Hematopoietic multipotent progenitor cell (in vitro differentiated cells): ENCODE measurements at places on chromosomes 13 and 19.
A peak's percentile ranks its signal among the peaks of the same experiment; 100 is the strongest.

DNA sequence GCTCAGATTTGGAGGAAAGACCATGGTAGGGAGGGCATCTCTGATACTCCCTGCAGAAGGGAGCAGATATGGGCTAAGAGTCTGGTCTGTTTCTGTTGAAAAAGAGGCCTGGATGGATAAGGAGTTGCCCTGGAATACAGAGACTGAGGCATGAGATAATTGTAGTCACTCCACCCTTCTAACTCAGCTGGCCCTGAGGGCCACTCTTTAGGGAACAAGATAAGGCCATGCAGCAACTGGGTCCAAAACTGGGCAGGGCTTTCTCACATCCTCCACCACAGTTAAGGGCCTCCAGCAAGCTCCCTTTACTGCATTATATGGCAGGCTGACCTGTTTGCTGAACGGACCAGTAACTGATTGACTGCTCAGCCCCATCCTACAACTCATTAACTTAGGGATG, 1.3 kb downstream of the ZNF749 start:
- no peak for DNase-seq

- peak; percentile 71 for DNase-seq
Observed at GRCh38 chr13:69970520-69970919, 137.1 kb upstream of the ATXN8OS start.

GRCh38 chr13:34640993-34641330, 301.1 kb upstream of the NBEA start:
- DNase-seq, result no peak

GRCh38 chr19:7535998-7536695, 630 bp downstream of the PNPLA6 start:
- no peak for DNase-seq

- DNase-seq, result no peak
Observed at GRCh38 chr19:1018393-1018792, 2.5 kb downstream of the TMEM259 start.

DNA sequence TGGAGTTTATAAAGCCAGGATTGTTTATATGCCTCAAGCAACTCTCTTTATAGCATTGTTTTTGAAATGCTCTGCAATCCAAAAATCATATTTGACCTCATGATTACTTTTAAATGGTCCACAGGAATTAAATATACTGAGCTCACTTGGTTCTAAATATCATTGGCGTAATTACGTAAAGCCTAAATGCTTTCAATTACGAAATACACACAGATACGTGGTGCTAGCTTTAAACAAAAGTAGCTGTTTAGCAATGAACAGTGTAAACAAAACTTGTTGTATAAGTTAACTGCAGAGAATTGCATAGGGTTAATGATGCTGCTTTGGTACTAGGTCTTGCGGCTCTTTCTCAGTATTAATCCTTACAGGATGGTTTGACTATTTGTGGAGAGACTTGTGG, 346.6 kb downstream of the COG6 start:
- no peak for DNase-seq

GRCh38 chr13:84997858-84998257, 801.4 kb downstream of the SLITRK6 start:
- DNase-seq, result no peak

DNA sequence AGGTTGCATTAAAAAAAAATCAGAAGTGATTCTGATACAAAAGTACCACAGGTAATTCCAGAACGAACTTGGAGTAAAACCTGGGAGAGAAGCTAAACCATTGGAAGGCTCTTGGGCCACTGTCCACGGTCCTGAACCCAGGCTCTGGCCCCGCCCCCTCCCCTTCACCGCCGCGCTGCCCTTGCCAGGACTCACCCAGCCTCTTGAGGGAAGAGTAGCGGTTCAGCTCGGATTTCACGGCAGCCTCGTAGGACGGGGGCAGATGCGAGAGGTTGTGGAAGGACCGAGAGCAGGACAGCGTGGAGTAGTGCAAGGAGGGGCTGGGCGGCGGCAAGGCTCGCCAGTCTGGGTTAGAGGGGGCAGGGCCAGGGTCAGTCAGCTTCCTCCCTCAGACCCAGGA, 5.7 kb downstream of the SHISA7 start:
- DNase-seq, result peak; percentile 69

GRCh38 chr19:7426986-7427385, 61.8 kb downstream of the PEX11G start:
- no peak for DNase-seq

DNA sequence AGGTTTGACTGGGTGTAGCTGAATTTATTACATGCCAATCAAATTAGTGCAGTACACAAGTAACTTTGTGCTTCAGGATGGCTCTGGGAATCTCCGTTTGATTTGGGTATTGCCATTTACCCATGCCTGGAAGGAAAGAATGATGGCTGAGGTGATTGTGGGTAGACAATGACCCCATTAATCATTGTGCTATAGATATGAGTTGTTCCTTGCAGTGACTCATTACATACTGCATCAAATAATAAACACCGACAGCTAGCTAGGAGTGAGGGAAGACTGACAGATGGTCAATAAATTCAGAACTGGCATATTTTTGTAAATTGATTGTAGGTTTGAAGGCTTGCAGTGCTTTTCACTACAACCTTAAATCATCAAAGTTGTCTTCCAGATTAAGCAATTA, 1069.5 kb downstream of the DIAPH3 start:
- DNase-seq, result no peak

DNA sequence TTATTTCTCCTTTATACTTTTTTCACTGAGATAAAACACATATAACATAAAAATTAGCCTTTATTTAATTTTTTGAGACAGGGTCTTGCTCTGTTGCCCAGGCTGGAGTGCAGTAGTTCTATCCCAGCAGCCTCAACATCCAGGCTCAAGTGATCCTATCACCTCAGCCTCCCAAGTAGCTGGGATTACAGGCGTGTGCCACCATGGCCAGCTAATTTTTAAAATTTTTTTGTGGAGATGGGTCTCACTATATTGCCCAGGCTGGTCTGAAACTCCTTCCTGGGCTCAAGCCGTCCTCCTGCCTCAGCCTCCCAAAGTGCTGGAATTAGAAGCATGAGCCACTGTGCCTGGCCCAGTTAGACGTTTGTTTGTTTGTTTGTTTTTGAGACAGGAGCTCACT, 28.4 kb downstream of the CRTC1 start:
- no peak for DNase-seq
